ENCODE measurements at places on chromosomes 5 and 9.

- DNase-seq, result no peak
Observed at GRCh38 chr9:72954431-72955125, 1.7 kb upstream of the ALDH1A1 start.

- DNase-seq, result no peak
Observed at GRCh38 chr5:16934677-16935153, 1.4 kb downstream of the MYO10 start.

DNA sequence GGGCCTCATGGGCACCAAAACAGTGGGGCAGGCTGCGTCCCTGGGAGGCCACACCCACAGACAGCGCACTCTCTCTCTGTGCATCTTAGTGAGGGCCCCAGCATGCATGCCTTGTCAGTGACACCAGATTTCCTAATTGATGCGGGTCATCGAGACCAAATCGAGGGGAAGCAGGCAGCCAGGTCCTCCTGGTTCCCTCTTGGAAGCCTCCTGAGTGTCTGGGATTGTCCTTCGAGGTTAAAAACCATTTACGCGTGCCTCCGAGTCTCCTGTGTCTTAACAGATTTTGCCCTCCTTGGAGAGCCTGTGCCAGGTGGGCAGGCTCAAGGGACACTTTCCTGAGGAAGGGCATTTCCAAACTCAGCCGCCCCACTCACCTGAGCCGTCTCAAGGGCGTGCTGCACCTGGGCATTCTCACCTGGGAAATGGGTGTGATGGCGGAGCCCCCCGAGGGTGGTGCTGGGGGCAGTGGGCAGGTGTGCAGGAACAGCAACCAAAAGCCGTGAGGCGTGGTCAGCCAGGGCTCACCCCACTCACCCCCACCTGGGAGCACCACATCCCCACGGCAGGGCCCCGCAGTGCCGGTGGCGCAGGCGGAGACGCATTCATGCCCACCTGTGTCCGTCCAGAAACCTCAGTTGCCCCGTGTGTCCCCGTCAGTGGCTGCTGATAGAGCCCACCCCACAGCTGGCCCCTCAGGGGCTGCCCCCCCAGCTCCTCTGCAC lies 2.7 kb downstream of the SLC6A19 start:
- no peak for DNase-seq

GRCh38 chr5:71836084-71836483 lies 117.0 kb downstream of the CARTPT start:
- DNase-seq, result no peak

- no peak for DNase-seq
Observed at GRCh38 chr5:128085413-128085812, 1.8 kb downstream of the SLC12A2 start.

DNA sequence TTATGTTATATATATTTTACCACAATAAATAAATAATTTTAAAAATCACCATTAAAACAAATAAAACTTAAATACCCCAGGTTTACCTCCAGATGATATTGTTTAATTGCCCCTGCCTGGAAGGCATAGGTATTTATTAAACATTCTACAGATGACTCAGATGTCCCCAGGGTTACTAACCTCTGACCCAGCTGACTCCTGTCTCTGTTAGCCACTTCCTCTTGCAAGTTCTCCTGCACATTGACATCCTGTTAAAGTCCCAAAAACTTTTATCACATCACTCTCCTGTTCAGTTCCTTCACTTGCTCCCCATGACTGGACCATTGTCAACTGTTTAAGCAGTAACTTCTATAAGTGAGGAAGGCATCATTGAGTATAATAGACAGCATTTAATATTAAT lies 37.0 kb upstream of the RAB3C start:
- DNase-seq, result no peak

GRCh38 chr5:133799571-133800237 lies 168.7 kb downstream of the C5orf15 start:
- DNase-seq, result no peak

GRCh38 chr9:87213948-87214347 lies 266.6 kb upstream of the GAS1 start:
- DNase-seq, result no peak

DNA sequence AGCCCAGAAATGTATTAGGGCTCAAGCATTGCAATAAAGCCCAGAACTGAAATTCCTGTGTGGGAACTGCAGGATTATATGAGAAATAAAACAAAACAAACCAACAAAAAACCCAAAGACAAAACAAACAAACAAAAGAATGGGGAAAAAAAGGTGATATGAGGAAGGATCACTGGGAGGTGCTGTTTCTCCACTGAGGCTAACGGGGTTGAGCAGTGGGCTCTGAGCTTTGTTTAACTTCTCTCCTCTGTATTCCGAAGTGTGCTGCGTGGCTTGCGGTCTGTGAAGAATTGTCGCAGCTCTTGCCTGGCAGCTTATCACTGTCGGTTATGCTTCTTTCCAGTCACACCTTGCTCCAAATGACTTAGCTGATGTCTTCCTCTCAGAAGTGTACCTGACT lies 106.3 kb downstream of the TENT4A start:
- no peak for DNase-seq

- DNase-seq, result no peak
Observed at GRCh38 chr5:112681481-112681908, 56.2 kb upstream of the APC start.

DNA sequence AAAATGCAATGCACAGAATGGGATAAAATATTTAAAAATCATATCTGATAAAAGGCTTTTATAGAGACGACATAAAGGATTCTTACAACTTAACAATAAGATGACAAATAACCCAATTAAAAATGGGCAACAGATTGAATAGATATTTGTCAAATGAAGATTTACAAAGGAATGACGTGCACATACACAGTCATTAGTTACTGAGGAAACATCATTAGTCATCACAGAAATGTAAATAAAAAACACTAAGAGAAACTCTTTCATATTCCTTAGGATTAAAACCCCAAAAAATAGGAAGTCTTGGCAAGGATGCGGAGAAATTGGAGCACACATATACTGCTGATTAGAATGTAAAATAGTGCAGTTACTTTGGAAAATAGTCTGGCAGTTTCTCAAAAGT lies 1886.0 kb upstream of the CDH6 start:
- DNase-seq, result no peak

- DNase-seq, result no peak
Observed at GRCh38 chr9:109728686-109729300, 51.2 kb upstream of the PALM2AKAP2 start.

- no peak for DNase-seq
Observed at GRCh38 chr5:35781181-35781790, 75.4 kb upstream of the IL7R start.

GRCh38 chr9:114140850-114141249 lies 14.5 kb upstream of the COL27A1 start:
- no peak for DNase-seq

DNA sequence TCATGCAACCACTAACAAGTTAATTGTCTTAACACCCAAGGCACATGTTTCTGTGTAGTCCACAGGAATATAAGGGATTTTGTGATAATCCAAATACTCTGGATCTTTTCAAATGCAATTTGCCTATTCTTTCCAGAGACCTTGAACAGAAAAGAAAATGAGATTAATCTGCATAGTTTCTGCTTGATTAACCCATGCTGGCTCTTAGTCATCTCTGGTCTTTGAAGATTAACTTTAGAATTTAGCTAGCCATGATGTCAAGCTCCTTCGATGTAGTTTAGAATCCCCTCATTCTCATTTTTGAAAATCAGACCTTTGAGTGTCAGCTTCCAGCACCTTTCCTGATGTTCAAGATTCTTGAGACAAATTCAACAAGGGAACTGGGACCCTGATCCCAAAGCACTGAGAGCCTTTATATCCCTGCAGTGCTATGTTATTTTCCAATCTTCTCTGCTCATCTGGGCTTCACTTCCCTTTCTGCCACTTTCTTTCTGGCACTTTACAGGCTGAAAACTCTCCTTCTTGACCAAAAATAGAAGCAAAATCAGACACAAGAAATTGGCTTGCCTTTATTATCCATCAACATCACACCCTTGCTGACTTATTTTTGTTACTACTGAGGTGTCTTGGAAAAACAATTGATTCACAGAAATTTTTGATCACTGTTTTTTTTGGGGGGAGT lies 155.5 kb downstream of the PALM2AKAP2 start:
- no peak for DNase-seq

DNA sequence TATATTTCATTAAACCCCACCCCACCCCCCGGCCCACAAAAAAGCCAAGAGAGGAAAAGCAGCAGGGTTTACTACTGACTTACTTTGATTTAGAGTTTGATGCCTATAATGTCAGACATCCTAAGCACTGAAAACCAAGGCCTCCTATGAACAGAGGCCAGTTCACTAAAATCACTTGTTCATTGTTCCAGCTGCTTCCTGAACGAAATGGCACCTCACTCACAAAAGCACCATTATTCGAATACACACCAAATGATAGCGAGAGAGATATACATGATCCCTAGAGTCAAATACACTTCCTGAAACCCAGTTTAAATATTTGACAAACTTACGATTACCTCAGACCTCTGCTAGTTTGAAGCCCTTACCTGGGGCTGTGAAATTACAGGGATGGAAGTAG lies 66.6 kb downstream of the LPAR1 start:
- no peak for DNase-seq

DNA sequence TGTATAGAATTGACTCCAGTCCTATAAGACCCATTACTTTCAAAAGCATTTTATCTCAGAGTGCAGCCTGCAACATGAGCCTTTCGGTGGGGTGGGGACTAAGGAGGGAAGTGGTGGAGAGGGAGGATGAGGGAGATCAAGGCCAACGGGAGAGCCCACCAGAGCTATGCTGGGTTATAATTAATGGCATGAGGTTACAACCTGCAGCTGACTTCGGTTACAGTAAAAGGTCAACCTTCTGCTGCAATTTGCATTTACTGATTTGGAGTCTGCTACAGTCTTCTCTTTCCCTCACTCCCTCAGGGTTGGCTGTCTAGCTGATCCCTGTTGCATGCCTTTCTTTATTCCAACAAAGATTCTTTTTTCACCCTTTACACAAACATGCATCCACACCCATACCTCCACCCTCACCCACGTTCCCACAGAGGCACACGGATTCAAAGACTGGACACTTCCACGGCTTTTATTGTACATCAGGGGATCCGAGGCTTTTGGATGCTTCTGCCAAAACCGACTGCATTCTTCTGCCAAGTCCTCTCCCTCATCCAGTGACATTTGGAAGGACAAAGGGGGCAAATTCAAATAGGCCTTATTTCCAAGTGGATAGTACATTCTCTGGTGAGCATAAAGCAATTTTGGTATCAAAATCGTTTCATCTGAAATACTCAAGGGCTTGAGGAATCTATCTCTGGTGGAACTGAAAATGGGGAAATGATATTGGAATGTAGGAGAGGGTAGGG lies 381.2 kb downstream of the NFIB start:
- DNase-seq, result no peak

DNA sequence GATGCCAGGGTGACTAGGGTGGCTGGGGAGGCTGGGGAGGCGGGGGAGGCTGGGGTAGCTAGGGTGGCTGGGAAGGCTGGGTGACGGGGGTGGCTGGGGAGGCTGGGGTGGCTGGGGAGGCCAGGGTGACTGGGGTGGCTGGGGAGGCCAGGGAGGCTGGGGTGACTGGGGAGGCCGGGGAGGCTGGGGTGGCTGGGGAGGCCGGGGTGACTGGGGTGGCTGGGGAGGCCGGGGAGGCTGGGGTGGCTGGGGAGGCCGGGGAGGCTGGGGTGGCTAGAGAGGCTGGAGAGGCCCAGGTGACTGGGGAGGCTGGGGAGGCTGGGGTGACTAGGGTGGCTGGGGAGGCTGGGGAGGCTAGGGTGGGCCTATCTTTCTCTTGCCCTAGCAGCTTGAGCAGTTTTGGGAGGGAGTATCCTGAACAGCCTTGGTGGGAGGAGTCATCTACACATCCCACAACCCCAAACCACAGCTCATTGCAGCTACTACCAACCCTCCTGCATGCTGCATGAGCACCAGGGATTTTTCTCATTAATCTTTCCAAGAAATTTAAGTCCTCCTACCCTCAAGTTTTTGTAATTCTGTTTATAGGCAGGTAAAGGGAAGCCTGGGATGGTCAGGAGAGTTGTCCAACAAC lies 203.2 kb upstream of the IRX1 start:
- DNase-seq, result no peak

DNA sequence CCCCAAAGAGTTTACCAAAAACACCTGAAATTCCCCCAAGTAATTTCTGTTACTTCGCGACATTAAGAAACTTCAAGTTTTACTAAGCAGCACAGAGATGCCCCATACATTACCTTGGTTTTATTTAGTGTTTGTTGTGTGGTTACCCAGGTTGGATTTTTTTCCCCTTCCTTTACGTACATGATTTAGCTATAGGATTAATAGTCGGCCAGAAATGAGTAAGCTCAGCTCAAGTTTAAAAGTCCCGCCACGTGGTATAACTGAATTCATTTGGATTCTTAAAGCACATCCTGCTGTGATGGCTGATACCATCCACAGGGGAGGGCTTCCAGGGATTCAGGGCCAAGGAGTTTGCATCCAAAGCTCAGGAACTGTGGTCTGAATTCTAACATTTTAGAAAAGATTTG lies 75.9 kb downstream of the DAP start:
- DNase-seq, result no peak

GRCh38 chr9:130500340-130501180 lies 55.8 kb downstream of the ASS1 start:
- DNase-seq, result peak; percentile 15

DNA sequence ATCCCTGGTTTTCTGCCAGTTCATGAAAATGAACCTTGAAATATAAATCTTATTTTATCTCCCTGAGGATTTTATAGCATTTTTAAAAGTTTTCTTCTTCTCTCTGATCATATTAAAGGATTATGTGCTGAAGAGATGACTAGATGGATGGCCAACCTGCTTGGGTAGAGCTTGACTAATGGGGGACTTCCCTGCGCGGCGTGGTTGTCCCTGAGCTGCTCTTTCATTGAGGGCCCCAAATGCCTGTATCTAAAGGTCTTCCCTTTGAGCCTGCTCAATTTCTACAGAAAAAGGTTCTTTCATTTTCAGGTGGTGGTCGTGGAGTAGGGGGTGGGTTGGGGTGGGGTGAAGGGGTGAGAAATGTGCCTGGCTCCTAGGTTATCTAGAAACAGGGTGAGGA lies 20.5 kb upstream of the CDKN2AIPNL start:
- DNase-seq, result no peak

GRCh38 chr5:179727106-179727505 lies 5.5 kb upstream of the MAML1 start:
- DNase-seq, result no peak

DNA sequence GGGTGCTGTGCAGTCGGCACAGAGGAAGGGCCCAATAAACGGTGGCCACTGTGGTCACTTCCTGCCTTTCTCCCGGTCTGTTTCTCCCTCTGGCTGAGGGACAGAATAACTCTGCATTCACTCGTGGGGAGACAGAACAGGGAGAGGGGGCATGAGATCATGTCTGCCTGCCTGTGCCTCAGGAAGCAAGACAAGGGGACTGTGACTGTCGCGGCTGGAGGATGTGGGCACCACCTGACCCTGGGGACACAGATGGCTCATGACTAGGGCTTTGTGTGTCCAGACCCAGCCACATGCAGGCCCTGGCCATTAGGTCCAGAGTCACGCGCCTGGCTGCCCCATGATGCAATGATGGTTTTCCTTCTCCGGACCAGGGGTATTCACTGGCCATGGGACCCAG lies 5.8 kb downstream of the TRUB2 start:
- DNase-seq, result no peak
